ENCODE measurements at places on chromosomes 12 and 14. TPM values are rescaled to one million over a fixed set of nuclear protein-coding genes. Genes with fewer than 3 reads are reported as not detected.

GRCh38 chr12:87274594-87275245, 754.5 kb downstream of the C12orf50 start:
- no peak for DNase-seq

- DNase-seq, result no peak
Observed at GRCh38 chr12:130068741-130069140, 93.5 kb upstream of the FZD10 start.

Gene OAS3
- 11.2 TPM for total RNA-seq

- DNase-seq, result no peak
Observed at GRCh38 chr12:117986705-117987469, 18.1 kb upstream of the KSR2 start.

- DNase-seq, result peak; percentile 9
Observed at GRCh38 chr14:69242311-69243224, 17.4 kb upstream of the GALNT16 start.

Gene KLRK1
- total RNA-seq, result 145 TPM

DNA sequence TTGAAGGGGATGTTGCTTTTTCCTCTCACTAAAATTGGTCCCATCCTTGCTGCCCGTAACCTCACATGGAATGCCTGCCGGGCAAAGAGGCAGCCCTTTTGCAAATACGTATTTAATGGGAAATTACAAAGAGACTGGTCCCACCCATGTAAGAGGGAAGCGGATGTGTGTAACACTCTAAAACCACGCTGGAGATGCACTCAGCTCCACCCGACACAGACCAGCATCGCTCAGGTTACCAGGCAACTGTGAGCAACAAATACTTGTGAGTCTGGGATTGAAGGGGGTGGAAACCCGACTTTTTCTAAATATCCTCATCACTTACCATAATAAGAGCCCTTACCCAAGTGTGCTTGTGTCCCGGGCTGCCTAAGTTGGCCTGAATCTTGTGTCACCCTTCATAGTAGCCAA, 47.7 kb downstream of the ELK3 start:
- DNase-seq, result peak; percentile 93

Gene GDF3
- total RNA-seq, result not detected

Gene CLEC2B
- 13.7 TPM for total RNA-seq

DNA sequence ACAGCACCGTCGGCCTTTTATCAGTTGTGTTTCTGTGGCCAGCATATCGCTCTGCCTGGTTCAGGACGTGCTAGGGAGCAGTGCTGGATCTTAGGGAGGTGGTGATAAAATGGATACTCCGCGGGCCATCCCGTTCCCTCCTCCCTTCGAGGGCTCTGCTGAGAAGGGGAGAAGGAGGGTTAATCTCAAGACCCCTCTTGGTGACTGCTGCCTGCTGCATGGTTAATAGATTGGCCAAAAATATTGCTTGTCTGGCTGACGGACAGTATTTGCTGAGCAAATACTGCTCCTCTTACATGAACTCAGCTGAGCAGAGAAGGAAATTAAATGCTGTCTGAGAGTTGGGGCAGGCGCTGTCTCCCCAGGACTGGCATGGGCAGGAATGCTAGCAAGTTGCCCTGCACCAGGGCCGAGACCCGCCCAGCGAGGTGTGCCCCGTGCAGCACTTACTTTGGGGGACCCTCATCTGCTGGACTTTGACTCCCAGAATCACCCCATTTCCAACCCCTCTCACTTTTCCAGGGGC, 1.2 kb downstream of the FBRSL1 start:
- no peak for DNase-seq

DNA sequence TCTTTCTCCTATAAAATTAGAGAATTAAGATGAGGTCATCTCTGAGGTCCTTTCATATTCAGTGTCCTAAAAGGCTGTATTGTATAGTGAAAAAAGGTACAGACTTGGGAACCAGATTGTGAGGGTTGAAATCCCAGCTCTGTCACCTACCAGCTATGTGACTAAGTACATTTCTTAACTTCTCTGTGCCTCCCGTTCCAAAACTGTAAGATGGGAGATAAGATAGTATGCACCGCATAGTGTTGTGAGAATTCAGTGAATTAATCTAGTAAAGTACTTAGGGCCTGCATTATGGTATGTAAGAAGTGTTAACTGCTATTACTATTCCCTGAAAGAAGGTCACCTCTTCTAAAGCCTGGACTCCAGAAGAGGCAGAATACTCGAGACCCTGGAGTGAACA, 60.6 kb downstream of the GNG2 start:
- DNase-seq, result no peak

DNA sequence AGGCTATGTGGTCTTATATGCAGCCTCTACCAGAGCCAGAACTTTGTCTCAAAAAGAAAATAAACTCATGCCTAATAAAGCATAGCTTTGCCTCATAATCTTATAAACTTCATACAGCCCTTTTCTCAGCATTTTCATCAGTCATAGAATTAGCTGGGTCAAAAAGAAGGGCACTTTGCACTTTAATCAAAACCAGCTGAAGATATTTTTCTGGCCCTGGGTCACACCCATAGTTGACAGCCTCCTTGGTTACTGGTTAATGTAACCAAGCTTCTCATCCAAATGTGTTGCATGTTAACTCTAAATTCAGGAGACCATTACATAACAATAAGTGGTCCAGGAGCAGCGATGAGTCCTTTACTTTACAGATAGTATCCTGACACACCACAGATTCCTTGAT, 558.2 kb downstream of the FLRT2 start:
- DNase-seq, result no peak

DNA sequence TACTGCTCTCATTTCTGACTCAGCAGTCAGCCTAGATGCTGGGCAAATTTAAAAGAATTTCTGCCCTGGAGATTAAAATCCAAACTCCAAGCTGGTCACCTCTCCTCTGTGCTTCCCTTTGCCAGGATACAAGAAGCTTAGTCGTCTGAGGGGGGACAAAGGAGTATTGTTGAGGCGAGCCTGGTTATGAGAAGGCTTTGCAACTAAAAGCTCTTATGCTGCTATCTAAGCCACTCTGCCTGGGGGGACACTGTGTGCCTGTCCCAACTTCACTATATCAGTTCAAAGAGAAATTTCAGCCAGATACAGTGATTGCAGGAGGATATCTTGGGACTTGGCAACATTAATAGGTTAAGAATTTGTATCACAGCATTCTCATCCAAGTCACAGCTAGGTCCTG, 10.8 kb upstream of the PLEKHH1 start:
- no peak for DNase-seq

Gene DUSP16
- 37.5 TPM for total RNA-seq

Gene POU6F1
- total RNA-seq, result 12.0 TPM

GRCh38 chr12:100899301-100899700, 104.7 kb downstream of the ANO4 start:
- DNase-seq, result no peak

GRCh38 chr12:6177642-6178358, 22.4 kb upstream of the CD9 start:
- no peak for DNase-seq

GRCh38 chr14:105450123-105450505, 24.5 kb upstream of the CRIP2 start:
- DNase-seq, result no peak

GRCh38 chr14:47149326-47149725, 497.7 kb upstream of the RPL10L start:
- DNase-seq, result no peak

DNA sequence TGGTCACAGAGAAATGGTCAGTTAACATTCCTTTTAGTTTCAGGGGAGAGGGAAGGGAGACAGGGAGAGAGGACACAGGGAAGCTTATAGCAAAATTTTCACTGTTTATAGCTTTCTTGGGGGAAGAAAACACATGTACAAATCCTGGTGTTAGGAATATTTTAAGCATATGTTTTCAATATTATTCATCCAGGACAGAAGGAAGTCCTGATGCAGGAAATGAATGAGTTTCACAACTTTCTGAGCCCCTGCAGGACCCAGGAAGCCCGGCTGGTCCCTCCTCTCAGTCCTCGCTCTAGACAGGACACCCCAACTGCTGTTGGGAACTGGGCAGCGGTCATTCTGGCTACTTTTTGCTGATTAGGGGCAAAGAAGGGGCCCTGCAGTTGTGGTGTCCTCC, 71.1 kb upstream of the ZDHHC17 start:
- no peak for DNase-seq

DNA sequence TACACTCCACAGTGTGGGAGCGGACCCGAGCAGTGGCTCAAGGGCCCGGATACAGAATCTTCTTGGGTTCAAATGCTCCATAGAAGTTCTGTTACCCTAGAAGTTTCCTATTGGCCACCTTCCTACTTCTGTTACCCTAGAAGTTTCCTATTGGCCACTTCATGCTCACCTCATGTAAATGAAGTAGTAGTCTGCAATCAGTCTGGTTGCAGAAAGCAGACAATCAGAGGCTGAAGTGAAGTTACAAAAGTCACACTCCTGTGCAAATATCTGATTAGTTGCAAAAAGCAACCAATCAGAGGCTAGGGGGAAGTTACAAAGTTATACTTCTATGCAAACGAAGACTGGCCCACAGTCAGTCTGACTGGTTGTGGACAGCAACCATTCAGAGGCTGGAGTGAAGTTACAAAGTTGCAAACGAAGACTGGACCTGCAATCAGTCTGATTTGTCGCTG, 77.8 kb upstream of the CPNE8 start:
- DNase-seq, result no peak

Gene MYF5
- not detected for total RNA-seq

GRCh38 chr14:24435192-24435810, 5.5 kb downstream of the KHNYN start:
- no peak for DNase-seq

DNA sequence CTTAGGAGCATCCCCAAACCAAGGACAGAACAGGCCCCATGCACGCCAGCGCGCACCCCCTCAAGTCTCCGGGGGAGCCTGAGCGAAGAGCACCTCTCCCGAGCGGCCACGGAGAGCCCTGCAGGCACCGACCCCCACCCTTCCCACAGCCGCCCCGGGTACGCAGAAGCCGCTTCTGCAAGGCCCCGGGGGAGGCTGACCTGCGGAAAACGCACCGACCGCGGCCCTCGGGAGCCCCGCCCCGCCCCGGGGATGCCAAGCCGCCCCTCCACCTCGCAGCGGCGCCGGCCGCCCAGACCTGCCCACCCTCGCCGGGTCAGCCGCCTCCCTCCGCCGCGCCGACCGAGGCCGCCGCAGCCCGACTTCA, 385 bp downstream of the CAPRIN2 start:
- no peak for DNase-seq

GRCh38 chr12:110179291-110179690, 55.1 kb downstream of the IFT81 start:
- no peak for DNase-seq

DNA sequence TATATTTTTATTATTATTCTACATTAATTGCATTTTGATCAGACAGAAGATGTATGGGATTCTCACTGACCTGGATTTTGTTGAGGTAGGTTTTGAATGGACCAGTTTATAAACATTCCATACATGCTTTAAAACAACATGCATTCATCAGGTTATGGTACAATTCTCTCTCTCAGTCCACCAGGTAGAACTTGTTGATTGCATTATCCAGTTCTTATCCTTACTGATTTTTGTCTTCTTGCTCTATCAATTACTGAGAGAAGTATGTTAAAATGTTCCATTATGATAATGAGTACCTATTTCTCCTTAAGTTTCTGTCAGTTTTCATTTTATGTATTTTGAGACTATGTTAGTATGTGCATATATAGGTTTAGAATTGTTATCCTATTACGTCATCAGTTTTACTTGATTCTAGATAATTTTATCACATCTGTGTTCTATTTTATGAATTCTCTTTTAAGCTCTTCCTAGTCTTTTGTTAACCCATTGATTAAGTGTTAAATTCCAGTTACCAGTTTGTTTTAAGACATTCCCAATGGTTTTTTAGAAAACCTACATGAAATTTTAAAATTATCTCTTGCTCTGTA, 50.6 kb downstream of the EP400 start:
- DNase-seq, result no peak

GRCh38 chr14:98444077-98444476, 827.9 kb downstream of the BCL11B start:
- DNase-seq, result peak; percentile 84

GRCh38 chr12:105641749-105642148, 311.3 kb downstream of the C12orf75 start:
- DNase-seq, result no peak

DNA sequence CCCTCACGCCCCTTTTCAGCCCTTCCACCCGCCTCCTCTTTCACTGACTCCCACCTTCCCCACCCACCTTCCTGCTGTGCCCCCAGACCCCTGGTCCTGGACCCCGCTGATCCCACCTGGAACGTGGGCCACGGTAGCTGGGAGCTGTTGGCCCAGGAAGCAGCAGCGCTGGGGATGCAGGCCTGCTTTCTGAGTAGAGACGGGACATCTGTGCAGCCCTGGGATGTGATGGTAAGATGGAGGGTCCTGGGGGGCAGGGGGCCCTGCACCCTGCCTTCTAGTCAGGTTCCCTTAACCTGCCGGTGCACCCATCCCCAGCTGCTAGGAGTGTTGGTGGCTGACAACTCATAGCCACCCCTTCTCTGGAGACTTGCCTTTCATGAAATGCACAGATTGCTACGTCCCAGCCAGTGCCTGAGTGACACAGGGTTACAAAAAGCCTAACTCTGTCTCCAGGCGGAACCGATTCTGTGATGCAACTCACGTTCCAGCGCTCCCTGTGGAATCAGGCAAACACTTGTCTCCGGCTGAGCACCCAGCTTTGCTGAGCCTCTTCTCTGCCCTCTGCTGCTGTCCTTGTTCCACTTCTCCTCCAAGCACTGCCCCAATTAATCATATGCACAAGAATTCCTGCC, 15.0 kb upstream of the OAS2 start:
- DNase-seq, result no peak

- DNase-seq, result no peak
Observed at GRCh38 chr14:85175556-85175955, 354.4 kb upstream of the FLRT2 start.

GRCh38 chr14:82710267-82710841, 1176.7 kb upstream of the SEL1L start:
- no peak for DNase-seq

DNA sequence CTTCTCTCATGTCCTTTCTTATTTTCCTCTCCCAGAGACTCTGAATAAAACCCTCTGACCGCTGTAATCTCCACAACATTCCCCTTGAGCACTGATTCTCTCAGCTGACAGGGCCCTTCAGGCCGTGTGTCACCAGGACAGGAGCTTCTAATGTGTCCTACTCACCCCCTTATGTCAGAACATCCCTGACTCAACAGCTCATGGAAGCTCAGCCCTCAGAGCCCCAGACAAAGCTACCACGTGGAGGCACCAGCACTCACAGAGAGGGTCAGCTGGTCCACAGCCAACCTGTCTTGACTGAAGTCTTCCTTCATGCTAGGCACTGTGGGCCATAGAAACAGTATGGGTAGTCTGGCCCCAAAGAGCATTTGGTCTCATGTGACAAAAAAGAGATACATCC, 49.8 kb downstream of the SMUG1 start:
- no peak for DNase-seq

Gene LGALS3
- 54.5 TPM for total RNA-seq

Gene CELA1
- not detected for total RNA-seq

Gene EIF2B1
- 99.1 TPM for total RNA-seq
